AG04449 (cell line): ENCODE measurements at places on chromosomes 12 and 14.

GRCh38 chr14:76194327-76194726 is 42.6 kb downstream of the GPATCH2L start:
- no peak for DNase-seq

DNA sequence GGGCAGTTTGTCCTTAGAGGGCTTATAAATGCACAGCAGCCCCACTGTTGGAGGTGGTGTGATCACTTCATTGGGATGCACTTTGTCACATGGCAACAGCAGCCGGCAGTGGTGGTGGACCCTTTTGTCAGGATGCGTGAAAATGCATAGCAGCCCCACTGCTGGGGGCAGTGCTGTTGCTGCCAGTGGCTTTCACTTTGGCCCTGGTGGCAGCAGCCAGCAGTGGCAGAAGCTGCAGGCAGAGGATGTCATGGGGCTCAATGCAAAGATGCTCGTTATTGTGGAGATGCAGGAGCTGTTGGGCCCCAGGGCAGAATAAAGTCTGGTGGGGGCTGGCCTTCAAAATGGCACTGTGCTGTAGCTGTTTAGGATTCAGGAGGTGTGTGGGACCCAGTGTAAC is 173.0 kb upstream of the DAAM1 start:
- DNase-seq, result no peak

DNA sequence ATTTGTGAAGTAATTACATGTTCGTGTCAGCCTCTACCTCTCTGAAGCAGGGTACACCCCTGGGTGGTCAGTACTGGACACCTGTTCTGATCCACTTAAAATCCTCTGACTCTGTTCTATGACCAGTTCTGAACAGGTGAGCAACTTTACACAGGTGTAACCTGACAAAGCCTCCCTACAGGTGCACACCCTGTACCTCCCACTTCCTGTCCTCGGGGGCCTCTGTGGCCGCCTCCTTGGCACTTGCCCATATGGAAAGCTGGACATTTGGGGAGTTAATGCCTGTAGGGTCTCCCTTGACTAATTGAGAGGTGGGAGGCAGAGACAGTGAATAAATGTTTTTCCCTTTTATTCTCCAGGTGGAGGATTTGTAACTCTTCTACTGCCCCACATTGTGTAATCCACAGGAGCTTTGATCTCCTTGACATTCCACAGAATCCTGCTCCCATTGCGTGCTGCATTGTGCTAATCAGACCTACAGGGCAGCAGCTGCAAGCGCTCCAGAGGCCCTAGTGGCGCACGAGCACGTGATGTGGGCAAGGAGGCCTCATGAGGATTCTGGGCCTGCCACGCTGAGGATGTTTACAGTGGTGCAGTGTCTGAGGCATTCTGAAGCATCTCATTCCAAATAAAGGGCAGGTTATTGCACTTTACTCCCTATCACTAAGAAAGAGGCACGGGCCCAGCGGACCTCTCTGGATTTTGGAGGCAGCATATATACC is 45.8 kb upstream of the BATF start:
- no peak for DNase-seq

- no peak for DNase-seq
Measured at GRCh38 chr12:2057795-2058408, 5.1 kb downstream of the CACNA1C start.

GRCh38 chr14:36513012-36513420 is 7.0 kb downstream of the NKX2-1 start:
- DNase-seq, result no peak

DNA sequence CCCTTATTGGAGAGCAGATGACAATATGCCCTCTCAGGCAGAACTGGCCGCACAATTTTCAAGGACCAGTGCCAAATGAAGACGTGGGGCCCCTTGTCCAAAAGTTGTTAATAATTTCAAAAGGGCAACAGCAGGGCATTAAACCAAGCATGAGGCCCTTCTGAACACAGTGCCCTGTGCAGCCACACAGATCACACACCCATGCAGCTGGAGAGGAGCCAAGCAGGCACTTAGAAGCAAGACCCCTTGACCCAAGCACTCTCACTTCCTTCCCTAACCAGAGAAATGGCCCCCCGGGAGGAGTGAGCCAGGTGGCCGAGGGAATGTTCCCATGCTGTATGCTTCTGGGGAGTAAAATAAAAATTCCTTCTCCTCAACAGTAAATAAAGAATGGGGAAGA is 114.0 kb upstream of the TMPO start:
- DNase-seq, result no peak

DNA sequence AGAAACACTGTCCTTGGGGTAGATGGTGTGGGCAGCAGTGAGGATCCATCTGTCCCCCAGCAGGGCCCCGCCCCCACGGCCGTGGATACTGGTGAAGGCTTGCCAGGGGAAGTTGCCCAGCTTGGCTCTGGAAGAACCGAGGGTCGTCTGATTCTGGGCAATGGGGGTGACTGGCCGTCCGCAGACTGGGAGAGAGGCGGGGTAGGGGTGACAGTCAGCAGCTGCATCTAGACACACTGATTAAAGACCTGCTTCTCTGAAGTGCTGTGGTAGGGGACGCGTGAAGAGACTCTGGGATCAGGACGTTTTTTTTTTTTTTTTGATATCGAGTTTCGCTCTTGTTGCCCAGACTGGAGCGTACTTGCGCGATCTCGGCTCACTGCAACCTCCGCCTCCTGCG is 4.7 kb upstream of the C1R start:
- DNase-seq, result no peak

DNA sequence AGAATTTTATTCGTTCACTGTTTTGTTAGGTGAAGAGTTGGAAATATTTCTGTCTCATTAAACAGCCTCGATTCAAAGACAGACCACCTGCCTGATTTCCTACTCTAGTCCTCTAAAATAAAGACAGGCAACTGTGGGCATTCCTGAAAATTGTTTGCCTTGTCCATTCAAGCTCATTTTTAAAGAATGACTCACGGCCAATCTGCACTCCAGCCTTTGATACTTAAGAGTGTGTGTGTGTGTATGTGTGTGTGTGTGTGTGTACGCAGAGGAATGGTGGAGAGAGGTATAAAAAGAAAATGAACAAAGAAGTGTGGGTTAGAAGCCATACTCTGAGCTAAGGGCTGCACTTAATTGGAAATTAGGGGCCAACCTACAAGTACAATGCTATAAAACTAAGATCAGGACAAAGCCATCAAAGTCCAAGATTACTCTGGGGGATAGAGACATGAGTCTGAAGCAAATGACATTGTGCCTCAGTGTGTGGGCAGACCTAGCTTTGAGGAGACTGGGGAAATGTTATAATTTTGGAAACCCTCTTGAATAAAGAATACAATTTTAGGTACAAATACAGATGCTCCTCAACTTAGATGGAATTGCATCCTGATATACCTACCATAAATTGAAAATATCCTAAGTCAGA is 45.6 kb upstream of the SOCS2 start:
- peak; percentile 82 for DNase-seq

- no peak for DNase-seq
Measured at GRCh38 chr14:95255487-95255886, 64.2 kb downstream of the CLMN start.

- no peak for DNase-seq
Measured at GRCh38 chr12:26686408-26686807, 146.6 kb downstream of the ITPR2 start.

- no peak for DNase-seq
Measured at GRCh38 chr14:100915560-100915959, 12.0 kb upstream of the RTL1 start.

GRCh38 chr12:57214398-57214781 is 2.2 kb upstream of the NXPH4 start:
- no peak for DNase-seq

- no peak for DNase-seq
Measured at GRCh38 chr14:77372304-77372841, 4.5 kb downstream of the TMED8 start.

DNA sequence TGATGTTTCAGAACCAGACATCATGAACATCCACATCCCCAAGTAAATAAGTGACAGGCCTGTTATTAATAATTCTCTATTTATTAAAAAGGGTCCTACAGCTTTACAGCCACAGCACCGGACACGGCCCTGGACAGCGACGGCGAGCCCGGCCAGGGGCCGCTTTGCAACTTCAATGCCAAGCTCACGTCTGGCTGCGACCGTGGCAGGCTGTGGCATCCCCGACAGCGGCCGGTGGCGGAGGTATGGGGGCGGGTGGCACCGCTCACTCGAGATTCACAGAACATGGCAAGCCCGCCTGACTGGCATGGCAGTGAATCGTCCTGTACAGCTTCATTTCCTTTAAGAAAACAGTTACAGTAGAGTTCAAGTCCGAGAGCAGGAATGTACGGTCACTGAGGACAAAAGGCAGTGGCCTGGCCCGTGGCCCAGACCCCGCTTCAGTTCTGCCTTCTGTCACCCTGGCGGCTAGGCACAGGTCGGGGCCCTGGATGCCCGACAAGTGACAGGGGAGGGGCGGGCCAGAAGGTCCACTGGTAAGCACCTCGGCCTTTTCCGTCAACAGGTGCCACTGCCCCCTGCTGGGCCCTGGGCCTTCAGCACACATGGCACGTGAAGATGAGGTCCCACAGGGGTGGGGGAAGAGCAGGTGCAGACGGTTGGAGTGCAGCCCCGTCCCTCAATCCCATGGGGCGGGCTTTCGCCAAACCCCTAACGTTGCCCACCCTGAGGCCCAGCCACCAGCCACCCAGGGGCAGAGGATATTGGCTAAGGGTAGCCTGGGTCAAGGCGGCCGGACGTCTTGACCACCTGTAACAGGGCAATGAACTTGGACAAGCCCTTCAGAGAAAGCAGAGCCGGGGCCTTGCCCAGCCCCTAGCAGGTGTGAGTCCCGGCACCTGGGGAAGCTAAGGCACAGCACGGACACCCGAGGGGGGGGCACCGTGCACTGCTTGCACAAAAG is 30.3 kb downstream of the HIP1R start:
- no peak for DNase-seq

DNA sequence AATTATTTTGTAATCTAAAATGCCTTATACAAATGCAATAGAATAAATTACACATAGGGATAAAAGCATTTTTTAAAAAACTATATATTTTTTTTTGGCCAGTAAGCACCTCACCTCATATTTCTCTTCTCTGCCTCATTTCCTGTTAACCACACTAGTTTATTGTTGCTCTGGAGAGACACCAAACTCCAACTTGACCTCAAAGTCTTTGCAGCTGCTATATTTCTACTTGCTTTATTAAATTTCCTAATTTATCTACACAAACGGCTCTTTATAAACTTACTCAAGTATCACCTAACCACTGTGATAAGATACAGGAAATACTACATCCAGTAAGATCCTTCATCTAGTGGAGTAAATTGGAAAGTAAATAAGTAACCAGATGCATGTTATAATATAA is 622.3 kb downstream of the C12orf50 start:
- DNase-seq, result no peak

DNA sequence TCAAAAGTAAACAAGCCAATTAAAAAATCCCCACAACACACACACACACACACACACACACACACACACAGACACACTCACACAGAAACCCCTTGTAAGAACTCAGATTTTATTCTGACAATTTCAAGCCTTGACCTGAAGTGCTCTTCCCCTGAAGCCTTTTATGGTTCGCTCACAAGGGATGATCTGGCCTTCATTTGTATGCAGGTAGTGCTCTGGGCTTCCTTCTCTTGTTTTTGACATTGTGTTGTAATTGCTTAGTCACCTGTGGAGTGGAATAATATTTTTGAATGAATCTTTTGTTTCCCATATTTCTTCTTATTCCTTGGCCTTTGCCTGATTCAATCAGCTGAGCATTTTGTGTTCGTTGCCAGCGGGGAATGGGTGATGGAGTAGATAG is 83.3 kb upstream of the CSRP2 start:
- DNase-seq, result no peak

DNA sequence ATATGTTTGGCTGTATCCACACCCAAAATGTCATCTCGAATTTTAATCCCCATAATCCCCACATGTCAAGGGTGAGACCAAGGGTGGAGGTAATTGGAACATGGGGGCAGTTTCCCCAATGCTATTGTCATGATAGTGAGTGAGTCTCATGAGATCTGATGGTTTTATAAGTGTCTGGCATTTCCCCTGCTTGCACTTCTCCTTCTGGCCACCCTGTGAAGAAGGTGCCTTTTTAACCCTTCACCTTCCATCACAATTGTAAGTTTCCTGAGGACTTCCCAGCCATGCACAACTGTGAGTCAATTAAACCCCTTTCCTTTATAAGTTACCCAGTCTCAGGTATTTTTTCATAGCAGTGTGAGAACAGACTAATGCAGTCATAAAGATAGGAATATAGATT is 216.7 kb upstream of the SSTR1 start:
- no peak for DNase-seq

DNA sequence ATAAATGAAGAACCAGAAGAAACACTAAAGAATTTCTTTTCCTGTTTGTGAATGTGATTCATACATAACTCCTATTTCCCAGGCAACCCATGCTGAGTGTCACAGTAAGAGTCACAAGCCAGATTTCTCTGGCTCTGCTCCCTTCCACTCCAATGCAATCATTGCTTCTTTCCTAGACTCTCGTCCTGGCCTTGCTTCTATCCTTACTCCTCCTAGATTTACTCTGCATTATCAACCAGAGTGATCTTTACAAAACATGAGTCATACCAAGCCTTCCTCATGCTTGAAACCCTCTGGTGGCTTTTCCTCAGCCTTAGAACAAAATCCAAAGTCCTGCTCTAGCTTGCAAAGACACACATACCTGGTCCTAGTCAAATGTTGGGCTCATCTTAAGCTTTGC is 13.3 kb downstream of the IL22 start:
- DNase-seq, result peak; percentile 68

GRCh38 chr12:46303039-46303666 is 34.3 kb upstream of the SLC38A1 start:
- no peak for DNase-seq

DNA sequence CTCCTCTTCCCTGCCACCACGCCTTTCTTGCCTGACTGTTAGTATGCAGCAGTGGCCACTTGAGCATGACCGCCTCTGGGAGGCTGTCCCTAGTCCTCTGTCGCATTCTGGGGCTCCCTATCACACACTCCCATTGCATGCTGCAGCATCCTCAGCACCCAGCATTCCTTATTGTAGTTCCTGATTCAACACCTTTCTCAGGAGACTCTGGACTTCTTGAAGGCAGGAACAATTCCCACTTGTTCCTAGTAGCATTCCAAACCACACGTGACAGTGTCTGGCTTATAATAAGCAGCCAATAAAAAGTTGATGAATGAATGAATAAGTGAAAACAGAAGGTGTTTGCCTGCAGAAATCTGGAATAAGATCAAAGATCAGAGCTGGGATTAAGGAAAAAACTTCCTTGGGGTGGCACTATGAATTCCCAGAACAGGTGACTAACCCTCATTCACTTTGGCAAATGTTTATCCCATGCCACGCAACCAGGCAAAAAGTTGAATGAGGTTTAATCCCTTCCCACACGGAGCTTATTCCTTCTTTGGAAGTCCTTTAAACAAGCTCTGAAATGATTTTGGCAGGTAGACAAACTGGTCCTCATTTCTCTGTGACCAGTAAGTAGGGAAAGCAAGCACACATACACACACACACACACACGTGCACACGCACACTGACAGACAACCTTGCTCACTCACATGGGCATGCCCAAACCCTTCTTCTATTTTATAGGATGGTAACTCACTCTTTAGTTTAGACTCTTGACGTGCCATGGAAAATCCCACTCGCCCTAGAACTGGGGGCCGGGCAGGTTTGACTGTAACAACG is 26.5 kb downstream of the NTF3 start:
- no peak for DNase-seq
